ENCODE measurements at places on chromosomes 5 and 9.

- no peak for DNase-seq
These were observed 2.9 kb downstream of the UIMC1 start for GRCh38 chr5:177003649-177004048.

DNA sequence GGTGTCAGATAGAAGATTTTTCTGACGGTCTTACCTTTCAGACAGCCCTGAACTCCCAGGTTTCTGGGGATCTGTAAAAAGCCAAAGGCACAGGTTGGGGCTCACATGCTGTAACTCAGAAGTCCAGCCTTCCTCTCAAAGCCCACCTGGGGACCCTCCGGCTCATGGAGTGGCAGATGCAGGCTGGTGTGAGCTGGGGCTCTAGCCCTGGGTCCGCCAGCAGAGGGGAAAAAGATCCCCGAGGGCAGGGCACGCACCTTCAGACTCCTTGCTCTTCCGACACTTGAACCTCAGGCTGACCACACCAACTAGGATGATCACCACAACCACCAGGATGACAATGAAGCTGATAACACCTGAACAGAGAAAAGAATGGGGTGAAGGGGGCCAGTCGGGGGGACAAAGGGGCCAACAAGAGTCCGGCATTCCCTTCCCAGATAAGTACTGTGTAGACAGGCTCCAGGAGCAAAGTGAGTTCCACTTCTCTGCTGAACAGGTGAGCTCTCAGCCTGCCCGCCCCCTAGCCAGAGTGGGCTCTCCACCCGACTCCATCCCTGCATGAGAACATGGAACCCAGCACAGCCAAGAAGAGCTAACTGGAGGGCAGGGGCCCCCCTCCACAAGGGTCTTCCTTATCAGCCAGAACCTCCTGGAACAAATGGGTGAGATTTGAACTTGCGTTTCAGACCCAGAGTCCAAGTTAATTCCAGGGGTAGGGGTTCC is 7.8 kb downstream of the ECSCR start:
- DNase-seq: no peak

DNA sequence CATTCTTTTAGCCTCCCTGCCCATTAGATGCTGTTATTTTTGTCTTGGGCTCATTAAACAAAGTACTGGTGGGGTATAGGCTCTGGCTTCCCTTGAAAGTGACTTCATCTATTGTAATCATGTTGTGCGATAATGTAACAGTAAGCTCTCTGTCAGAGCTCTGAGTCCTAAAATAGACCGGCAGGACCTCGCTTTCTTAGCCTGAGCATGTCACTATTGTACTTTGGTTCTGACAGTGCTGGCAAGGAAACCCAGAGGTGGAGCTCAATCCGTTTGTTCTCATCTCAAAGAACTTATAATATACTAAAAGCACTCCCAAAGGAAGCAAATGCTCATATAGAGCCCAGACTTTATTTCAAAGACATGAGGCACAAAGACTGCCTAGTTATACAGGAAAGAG is 339.1 kb upstream of the CCNH start:
- DNase-seq: no peak

- DNase-seq: no peak
These were observed 435.3 kb downstream of the CYLC2 start for GRCh38 chr9:103430469-103430868.

DNA sequence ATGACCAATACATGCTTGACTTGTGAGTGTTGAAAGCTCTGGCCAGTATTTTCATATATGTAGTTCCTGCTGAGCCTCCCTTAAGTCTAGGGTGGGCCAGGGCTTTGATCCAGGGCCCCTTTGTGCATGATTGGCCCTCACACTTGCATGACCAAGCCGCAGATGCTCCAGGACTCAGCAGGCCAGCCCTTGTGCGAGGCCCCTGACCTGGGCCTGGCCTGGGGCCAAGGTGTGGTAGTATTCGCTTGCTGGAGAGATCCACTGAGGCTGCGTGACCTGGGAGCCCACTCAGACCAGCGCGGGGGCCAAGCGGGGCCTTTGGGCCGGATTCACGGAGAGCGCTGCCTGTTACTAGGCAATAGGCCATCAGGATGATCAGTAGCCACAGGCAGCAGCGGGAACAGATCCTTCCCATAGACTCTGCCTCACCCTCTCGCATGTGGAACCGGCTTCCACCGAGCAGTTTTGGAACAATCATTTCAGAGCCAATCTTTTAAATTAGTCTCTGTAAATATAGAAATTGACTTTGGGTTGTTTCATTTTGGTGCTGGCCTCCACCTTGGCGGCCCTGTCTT is 79.0 kb upstream of the PTCH1 start:
- DNase-seq: no peak

DNA sequence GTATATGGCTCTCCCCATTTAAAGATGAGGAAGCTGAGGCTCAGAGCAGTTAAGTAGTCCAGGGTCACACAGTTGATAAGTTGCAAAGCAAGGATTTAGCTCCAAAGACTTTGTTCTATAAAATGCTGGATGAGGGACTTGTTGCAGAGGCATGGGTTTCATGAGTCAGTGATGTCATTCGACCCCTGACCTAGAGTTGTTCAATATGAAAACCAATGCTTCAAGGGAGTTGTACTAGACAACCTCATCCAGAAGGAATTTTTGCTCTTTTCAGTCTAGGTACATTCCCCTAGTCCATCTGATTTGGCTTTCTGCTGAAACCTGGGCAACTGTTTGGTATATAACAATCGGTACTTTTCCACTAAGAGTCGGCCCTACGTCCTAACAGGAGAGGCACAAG is 550.4 kb downstream of the EBF1 start:
- DNase-seq: no peak

- peak; percentile 81 for DNase-seq
These were observed 50.2 kb downstream of the PPP2R2B start for GRCh38 chr5:146828385-146828784.

- DNase-seq: no peak
These were observed 10.5 kb downstream of the ERGIC1 start for GRCh38 chr5:172844577-172844838.

- DNase-seq: no peak
These were observed 220.9 kb downstream of the PAX5 start for GRCh38 chr9:36813154-36813553.

GRCh38 chr9:20178197-20178596 is 389.4 kb upstream of the SLC24A2 start:
- DNase-seq: no peak

DNA sequence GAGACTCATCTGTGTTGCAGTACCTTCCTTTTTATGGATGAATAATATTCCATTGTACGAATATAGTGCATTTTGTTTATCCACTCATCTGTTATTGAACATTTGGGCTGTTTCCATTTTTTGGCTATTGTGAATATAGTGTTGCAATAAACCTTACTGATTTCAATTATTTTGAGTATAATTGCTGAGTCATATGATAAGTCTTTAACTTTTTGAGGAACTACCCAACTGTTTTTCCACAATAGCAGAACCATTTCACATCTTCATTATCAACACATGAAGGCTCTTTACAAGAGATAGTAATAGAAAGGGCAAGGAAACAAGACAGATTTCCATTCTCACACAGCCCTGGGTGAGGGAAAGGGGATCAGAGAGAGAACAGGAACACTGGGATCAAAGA is 329.2 kb downstream of the RAB3C start:
- no peak for DNase-seq

GRCh38 chr9:112555844-112556482 is 69.3 kb downstream of the KIAA1958 start:
- no peak for DNase-seq

- DNase-seq: no peak
These were observed 6.0 kb downstream of the POU5F2 start for GRCh38 chr5:93735378-93735777.

DNA sequence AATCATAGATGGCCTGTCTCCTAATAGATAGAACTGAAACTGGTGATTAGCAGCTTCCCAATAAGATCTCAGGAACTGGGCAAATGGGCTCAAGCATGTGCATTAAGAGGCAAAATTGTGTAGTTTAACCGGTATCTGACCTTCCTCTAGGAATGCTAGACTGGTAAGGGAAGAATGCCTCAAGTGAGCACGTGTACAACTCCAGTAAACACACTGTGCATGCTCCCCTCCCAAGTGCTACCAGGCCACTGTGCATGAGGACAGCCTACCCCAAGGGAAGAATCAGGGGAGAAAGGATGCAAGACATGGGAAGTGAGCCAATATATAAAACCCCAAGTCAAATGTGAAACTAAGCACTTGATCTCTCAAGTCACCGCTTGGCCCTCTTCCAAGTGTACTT is 1157.4 kb upstream of the CDH18 start:
- no peak for DNase-seq

- no peak for DNase-seq
These were observed 1.9 kb downstream of the PCDHGB6 start for GRCh38 chr5:141409598-141410306.

DNA sequence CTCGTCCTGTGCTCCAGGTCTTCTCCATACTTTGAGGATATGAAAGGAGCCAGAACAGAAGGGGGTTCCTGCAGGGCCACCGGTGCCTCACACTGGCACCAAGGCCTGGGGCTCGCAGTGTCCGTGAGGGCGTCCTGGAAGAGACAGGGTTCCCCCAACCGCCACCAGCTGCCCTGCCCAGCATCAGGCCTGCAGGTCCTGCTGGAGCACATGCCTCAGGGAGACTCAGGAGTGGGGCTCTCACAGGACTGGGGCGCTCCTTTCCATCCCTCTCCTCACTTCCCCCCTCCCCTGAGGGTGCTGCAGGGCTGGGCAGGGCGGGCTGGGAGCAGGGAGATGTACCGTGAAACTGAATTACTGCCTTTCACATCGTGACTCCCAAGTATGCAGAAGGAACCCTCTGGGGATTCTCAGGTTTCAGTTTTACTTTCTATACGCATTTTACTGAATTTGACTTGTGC is 31.7 kb downstream of the CEP72 start:
- no peak for DNase-seq

GRCh38 chr9:136619742-136620440 is 42.8 kb upstream of the EGFL7 start:
- no peak for DNase-seq

DNA sequence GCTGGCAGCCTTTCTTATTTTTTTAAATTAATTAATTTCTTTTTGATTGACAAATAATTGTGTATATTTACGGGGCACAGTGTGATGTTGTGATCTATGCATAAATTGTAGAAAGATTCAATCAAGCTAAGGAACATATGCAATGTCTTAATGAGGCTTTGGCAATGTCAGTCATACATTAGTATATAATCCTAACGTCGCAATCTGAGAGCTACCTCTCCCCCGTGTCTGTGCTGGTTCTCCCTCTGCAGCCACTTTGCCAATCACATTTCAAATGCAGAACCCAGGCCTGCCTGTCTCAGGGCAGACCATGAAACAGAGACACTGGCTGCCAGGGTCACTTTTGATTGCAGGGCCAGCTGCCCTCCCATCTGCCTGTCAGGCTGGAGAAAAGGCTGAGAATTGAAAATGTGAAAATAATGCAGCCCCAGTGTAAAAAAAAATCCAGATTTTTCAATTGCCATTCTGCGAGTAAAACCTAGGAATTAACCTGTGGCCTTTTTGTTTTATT is 56.3 kb downstream of the SLC24A2 start:
- DNase-seq: peak; percentile 51

DNA sequence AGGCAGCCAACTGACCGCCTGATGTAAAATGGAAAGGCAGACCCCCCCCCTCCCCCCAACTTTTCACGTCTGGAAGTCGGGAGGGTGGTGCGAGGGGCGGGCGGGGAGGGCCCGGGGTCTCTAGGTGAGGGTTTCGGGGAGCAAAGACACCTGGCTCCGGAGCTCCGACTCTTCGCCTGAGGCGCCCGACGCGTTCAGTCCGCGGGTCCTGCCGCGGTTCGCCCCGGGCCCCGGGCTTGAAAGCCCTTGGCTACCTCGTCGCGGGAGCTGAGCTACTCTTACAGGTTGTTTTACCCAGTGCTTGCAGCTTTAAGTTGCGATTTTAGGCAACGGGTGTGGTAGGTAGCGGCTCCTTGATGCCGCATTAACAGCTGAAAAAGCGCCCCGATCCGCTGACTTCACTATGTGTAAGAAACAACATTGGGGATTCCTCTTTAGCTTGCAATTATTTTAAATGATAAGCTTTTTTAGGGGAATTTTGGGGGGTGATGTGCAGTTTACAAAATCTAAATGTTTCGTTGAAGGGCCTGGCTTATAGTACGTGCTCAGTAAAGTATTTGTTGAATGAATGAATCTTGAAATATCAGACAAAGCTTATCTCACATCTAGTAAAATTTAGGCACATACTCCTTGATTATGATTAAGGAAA is 722 bp downstream of the CDC42SE2 start:
- no peak for DNase-seq

DNA sequence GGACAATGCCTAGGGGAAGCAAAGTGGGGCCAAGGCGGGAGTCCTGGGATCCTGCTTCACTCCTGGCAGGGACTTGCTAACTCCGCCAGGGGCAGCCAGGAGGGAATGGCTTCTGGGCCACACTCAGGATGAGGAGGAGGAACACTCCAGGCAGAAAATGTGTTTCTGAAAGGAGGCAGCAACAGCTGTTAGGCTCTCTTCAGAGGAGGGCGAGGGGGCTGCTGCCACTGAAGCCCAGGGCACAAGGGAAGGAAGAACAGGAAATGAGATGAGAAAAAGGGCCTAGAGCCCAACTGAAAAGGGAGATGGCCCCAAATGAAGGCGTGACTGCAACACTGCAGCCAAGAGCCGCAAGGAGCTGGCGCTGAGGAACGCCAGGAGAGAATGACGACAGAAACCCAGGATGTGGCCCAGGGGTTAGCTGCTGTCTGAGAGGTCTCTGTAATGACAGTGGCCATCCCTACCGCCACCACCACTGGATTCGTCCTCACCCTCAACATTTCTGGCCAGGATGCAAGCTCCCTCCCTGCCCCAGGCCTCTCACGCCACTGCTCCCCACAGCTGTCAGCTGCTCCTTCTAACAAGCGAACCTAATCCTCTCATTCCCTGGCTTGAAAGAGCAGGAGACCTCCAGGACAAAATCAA is 15.8 kb downstream of the PSMB7 start:
- DNase-seq: no peak

DNA sequence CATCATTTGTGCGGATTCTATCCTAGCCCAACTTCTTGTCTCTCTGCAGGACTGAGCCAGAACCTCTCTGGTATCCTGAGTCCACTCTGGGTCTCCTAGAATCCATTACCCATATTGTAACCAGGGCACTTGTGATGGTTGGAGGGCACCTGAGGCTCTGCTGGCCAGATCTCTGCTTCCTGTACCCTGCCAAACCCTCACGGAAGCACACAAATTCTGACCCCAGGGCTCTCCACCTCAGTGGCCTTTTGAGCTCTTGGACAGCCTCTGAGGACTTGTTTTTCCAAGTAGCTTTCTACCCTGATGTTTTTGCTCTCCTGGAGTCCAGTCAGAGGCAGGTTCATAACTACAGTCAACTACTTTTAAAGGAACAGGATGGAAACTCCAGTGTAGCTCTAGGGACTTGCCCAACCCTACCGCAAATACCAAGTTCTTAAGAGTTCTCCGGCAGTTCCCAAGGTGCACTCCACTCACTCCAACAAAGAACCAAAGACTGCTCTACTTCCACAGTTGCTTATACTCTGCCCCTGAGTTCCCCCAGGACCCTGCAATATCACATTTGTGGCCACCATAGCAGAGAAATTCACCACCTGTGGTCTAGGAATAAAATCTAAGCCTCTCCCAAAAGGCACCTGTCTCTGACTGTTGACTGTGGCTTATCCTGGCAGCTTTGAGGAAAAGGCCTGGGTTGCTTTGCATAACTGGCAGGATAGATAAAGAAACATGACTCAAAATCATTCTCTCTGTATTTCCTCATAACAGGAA is 9.6 kb downstream of the PIP5K1B start:
- DNase-seq: no peak

- no peak for DNase-seq
These were observed 275.6 kb upstream of the SLC30A5 start for GRCh38 chr5:68818057-68818695.

GRCh38 chr5:150394912-150395687 is 17.6 kb downstream of the CD74 start:
- no peak for DNase-seq
